ENCODE measurements at places on chromosomes 1 and 21. TPM values are rescaled to one million over a fixed set of nuclear protein-coding genes. Genes with fewer than 3 reads are reported as not detected.

The SMPDL3B gene
- total RNA-seq: 2.2 TPM

The JUN gene
- 66.5 TPM for total RNA-seq

- no peak for DNase-seq
Measured at GRCh38 chr1:51289676-51290488, 40.5 kb downstream of the TTC39A start.

- DNase-seq: no peak
Measured at GRCh38 chr1:184866991-184867788, 107.1 kb downstream of the NIBAN1 start.

GRCh38 chr1:165912638-165913037, 85.2 kb downstream of the UCK2 start:
- DNase-seq: no peak

DNA sequence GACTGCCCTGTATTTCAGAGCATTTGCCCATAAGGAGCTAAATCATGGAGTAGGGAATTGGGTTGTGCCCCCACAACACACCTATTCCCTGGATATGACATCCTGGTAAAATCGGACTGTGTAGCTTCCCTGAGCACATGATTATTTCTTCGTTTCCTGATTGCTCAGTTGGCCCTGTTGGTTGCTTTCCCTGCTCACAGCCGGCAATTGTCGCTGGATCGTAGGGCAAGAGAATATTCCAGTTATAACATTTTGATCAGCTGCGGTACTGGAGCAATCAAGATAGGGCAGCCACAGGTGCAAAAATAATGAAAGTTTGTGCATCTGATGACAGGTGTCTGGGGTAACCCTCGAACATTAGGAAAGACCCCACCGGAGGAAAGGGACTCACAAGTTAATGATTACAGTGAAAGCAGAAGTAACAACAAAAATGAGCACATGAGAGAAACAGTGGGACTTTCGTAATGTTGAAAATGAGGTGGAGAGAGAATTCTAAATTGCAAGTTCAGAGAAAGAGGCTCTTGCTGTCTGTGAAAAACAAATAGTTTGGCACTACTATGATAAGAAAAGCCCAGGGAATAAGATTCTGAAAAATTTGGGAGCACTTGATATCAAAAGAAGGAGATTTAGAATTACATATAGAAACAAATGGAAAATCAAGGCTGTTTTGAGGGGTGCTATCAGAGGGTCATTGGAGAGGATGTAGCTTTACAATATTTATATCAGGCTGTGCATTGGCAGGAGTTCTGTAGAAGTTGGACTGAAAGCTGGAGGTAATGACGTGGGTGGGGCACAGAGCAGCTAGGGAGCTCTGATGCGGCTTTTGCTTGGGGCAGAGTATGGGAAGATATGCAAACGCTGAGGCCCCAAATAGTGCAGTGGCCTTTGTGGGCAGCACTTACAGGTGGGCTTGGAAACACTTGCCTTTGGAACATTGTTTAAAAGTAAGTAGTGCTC, at the start of gene MAB21L3:
Gene MAB21L3, plus strand, starts transcription at position 833 of the 957 bp plus-strand sequence. CDS start 1,217 bp downstream, outside the sequence.
- no peak for DNase-seq

The TSPAN1 gene
- 1.1 TPM for total RNA-seq

DNA sequence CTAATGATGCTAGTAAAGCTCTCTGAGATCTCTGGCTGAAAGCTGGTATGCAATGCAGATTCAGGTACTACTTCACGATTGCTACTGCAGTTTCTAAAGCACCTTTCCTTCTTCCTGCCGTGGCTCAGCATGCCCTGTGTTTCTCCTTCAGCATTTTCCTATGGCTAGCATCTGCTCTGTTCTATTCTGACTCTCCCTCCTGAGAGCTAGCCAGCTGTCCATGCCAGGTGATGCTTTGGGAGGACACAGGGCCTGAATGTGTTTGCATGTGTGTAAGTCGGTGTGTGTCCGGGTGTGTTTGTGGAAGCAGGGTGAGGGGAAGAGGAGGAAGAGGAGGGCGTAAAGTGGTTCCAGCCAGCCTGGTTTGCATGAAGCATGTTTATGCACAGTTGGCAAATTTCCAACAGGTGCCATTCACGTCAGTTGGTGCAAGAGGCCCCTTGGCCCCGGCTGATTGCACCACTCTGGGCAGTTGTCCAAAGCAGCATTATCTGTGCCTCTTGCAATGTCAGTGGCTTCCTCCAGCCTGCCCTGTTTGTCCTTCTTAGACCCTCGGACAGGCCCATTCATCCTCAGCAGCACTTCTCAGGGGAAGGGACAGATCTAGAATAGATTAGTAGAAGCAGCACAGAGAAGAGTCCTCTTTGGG, 433.3 kb downstream of the DISC1 start:
- no peak for DNase-seq

GRCh38 chr1:84939151-84939550, 46.1 kb upstream of the LPAR3 start:
- DNase-seq: no peak

- DNase-seq: no peak
Measured at GRCh38 chr21:35482933-35483662, 434.0 kb upstream of the RUNX1 start.

DNA sequence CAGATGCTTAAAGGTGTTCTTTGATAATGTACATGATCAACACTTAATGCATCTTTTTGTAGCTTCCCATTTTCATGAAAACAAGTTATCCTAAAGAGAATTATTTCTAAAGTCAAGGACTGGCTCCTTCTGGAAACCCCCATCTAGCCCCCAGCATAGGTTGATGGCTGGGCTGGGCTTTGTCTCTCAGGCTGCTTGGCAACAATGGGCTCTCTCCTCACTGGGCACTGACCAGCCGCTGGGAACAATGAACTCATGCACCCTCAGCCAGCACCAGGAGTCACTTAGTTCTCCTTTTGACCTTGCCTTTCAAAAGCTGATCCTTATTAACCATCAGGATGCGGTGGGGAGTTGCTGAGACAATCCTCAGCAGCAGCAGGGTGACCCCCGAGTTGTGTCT, 293.0 kb upstream of the PLXNA2 start:
- DNase-seq: no peak

GRCh38 chr1:12063141-12064072, at the start of gene TNFRSF8:
Gene TNFRSF8, plus strand, starts transcription at chr1:12063303. Its CDS starts 296 bp downstream, at chr1:12063599.
- DNase-seq: no peak

The LRRC38 gene
- total RNA-seq: 1.7 TPM

DNA sequence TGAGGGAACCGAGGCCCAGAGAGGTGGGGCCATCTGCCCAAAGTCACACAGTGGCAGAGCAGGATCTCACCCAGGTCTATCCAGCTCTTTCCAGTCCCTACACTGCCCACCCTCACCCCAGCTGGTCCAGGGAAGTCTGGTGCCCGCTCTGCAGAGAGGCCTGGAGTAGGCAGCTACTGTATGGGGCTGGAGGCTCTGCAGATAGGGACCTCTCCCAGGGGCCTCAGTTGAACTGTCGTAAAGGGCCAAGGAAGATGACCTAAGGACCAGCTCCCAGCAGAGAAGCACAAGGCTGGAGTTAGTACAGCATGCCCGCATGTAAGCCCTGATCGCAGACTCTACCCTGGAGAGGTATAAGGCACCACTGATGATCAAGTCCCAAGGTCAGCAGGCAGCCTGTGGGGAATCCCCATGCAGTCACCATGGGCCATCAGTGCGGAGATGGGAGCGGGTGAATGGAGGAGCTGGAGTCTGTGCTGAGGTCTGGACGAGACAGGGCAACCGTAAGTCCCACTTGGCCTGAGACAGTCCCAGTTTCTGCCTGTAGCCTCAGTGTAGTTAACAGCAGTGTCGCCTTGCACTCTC, 320.2 kb downstream of the MATN1 start:
- no peak for DNase-seq

- no peak for DNase-seq
Measured at GRCh38 chr1:33634806-33635205, 162.4 kb downstream of the ZSCAN20 start.

- DNase-seq: no peak
Measured at GRCh38 chr1:43049481-43049880, 90.8 kb upstream of the SLC2A1 start.

DNA sequence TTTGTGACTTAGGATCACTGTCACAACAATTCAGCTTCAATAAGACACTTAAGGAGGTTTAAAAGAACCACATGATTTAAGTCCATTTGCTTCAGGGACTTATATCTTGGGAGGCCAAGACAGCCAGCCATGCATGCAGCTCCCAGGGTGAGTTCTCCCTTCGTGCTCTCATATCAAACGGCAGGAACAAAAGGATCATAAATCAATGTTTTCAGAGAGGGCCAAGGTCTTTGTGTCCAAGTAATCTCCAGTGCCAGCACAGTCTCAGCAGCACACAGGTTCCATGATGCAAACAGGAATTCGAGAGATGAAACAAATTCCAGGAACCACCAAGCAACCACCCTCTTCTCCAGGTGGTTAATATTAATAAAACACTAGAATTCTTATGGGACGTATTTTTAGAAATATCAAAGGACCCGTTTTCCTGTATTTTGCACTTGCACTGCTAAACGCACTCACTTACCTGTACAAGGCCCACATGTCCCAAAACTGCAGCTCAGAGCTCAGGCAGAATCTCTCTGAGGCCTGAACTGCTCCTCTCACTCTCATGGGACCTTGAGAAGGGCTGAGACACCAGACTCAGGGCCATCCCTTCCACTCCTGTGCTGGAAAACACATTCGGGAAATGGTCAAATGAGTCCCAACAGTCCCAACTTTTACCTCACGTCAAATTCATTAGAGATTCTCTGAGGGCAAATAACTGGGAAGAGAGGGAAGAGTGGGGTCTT, 100.0 kb upstream of the RAB4A start:
- DNase-seq: no peak

DNA sequence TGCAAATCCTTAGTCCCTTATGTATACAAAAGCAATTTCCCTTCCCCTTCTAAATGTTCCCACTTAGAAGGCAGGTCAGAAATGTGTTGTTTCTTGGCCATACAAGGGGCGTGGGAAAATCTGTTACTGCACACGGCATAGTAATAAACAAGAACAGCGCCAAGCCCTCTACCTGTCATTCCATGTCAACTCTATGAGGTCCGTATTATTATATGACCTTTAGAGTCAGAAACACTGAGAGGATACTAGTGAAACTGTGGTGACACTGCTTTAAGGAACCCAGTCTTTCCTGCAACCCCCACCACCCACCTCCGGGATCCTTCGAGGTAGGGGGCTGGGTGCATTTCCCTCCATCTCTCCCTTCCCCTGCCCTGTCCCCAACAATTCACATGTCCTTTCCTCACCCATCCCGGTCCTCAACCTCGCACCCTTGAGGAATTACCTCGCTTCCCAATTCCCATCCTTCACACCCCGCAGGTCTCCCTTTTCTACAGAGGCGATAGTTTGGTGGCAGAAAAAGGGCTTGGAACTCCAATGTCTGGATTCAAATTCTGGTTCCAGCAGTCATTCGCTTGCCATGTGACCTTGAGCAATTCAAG, 647 bp downstream of the SDHB start:
- no peak for DNase-seq

DNA sequence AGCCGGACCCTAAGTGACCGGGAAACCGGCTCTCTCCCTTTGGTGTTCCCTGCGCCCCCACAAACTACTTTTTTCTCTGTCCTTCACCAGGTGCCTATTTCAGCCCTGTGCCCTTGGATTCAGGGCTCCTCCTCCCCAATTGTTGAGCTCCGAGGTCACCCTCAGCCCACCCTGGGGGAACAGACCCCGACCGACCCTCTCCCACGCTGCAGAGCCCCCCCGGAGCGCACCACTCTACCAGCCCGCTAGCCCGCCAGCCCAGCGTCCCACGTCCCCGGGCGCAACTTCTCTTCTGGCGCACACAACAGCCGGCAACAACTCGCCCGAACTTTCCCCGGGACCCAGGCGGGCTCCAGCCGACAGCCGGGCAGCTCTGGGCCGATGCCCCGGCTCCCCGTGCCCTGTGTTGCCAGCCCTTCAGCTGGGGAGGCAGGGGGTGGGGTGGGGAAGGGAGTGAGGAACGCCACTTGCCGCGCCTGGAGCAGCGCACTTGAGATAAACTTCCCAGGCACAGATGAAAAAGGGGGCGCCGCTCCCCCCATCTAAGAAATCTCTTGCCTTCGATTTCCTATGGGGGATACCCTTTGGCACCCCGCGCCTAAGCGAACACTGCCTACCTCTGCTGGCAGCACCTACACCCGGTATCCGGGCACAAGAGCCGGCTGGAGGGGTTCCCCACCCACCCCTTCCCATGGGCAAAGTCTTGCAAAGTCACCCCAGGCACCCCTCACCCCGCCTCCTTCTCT, 997 bp downstream of the CASZ1 start:
- no peak for DNase-seq

The CACNA1E gene
- 0.13 TPM for total RNA-seq

GRCh38 chr1:7629465-7630195, 141.5 kb upstream of the VAMP3 start:
- peak; percentile 46 for DNase-seq

GRCh38 chr1:53653631-53654030, 85.3 kb downstream of the GLIS1 start:
- no peak for DNase-seq

The CD247 gene
- total RNA-seq: 7.6 TPM

The RAB7B gene
- total RNA-seq: 11.1 TPM

GRCh38 chr1:25640646-25641328, 24.2 kb downstream of the MAN1C1 start:
- no peak for DNase-seq

The SHISA4 gene
- 162 TPM for total RNA-seq

- no peak for DNase-seq
Measured at GRCh38 chr21:16330082-16330907, 600.5 kb downstream of the USP25 start.

The BRDT gene
- total RNA-seq: not detected

The CFHR1 gene
- total RNA-seq: not detected

DNA sequence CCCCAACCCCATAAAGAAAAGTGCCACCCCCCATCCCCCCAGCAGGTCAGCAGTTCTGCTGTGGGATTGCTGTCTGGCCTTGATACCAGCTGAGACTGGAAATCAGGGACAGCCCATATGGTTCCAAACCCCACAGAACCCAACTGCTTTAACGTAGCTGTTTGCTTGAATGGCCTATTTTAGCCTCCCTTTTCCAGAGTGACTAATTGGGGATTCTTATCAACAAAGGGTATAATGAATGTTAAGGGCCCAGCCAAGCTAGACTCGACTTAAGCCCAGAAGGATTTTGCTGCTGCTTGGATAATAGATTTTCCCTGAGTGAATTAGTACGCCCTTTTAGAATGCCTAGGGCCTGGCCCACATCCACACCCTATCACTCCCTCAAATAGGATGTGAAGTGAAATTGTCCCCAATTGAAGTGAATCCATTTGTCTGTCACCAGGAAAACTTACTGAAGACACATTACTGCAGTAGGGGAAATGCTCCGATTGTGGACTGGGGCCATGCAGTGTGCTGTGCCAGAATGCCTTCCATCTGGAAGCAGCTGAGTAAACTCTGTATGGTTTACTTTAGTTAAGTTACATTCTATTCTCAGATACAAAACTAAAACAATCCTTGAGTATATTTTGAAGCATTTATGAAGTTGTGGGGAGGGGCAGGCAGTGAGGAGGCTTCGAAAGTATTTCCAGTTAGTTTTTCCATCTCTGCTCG, 156.9 kb downstream of the DHRS3 start:
- DNase-seq: no peak

GRCh38 chr1:113118266-113118665, 45.3 kb downstream of the LRIG2 start:
- DNase-seq: no peak

DNA sequence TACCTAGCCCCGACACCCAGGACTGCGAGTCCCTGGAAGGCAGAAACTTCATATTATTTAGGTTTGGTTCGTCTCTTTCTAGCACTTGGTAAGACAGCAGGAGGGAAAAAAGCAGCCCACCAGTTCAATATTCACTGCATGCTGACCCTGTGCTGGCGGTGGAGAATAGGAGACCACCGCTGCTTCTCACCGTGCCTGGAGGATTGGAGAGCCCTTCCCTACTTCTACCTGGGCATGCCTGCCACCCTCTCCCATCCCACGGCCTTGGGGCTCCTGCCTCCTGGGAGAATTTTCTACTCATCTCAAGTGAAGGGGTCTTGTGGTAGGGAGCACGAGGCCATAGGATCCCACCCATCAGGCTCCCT, 5.4 kb downstream of the MTHFR start:
- DNase-seq: no peak

GRCh38 chr1:2848006-2848670, 46.6 kb upstream of the TTC34 start:
- DNase-seq: no peak

Data from heart left ventricle (tissue), 16 donors.